Cardiac fibroblast (primary cell): ENCODE measurements at places on chromosomes 5 and 9.
A peak's percentile ranks its signal among the peaks of the same experiment; 100 is the strongest.

GRCh38 chr5:43859309-43859708 is 256.3 kb downstream of the NNT start:
- DNase-seq, result no peak

GRCh38 chr9:91001146-91001611 is 199.6 kb downstream of the SYK start:
- DNase-seq, result peak; percentile 73

DNA sequence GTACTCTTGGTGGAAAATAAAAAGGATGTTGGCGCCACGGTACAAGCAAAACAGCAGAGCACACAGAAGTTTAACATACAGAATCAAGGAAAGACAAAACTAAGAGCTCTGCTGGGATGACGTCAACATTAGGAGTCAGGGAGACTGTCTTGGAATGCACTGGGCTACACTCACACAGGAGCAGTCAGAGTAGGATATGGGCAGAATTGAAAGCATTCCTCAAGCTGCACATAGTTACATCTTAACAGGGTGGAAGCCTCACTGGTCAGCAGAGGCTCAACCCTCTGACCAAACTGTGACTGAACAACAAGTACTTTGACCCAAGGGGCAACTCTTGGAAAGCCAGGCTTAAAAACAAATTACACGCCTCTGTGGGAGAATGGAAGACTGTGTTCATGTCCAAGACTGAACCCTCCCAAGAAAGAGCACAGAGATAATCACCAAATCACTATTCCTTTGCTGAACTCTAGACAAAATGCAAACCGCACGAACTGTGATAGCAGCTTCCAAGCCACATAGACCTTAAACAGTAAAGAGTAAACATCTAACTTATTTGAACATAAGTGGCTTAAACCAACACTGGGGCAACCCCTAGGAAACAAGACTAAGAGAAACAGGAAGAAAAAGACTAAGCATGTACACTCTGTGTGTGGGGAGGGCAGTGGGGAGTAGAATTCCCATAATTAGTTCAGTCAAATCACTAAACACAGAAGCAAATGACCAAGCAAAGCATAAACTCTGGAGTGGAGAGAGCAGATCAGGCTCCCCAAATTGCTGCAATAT is 772.7 kb downstream of the PRELID2 start:
- DNase-seq, result no peak

- peak; percentile 82 for DNase-seq
Observed at GRCh38 chr5:179806250-179807048, at the start of gene MGAT4B. Gene MGAT4B (minus strand): TSS chr5:179806866. CDS start chr5:179806583, 283 bp downstream.

GRCh38 chr5:74013222-74013621 is 387.2 kb downstream of the ARHGEF28 start:
- DNase-seq, result no peak

DNA sequence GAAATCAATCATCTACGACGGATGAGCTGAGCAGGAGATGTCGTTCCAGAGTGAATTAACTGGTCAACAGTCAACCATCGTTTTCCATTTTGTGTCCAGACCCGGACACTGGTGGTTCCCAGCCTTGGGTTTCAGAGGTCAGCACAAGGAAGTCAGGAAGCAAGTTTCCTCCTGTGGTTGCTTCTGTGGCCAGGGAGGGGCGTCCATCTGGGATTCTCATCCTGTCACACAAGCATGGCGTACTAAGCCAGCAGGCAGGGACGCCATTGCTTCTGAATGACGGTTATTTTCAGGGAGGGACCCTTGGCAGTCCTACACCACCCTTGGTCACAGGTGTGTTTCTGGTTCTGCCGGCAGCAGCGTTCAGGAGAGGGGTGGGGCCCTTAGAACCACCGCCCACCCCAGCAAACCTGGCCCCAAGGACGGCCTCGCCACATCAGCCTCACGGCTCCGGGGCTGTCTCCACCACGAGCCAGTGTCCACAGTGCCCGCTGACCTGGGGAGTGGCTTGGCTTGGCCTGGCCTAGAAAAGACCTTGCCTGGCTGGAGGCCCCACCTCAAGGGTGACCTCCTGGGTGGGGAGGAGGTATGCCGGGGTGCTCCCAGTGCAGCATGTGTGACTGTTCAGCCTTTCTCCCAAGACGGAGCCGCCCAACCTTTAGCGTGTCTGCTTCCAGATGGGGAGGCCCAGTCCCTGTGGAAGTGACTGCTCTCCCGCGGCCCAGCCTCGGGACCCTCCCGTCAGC is 25.2 kb downstream of the NDUFS6 start:
- no peak for DNase-seq
